ENCODE measurements at places on chromosomes 2 and 18. TPM values are rescaled to one million over a fixed set of nuclear protein-coding genes. Genes with fewer than 3 reads are reported as not detected.

KCNK3 gene
- 26.8 TPM for total RNA-seq

GRCh38 chr18:48569915-48570264 is 31.1 kb downstream of the CTIF start:
- H3K27me3 ChIP-seq, result no peaks in the 10 kb centered on the region
- no peak overlapping the region for H3K27ac ChIP-seq
- H3K4me3 ChIP-seq, result no peak overlapping the region

- DNase-seq, result peak; percentile 58
- H3K27ac ChIP-seq, result peak overlapping the region; percentile 67
- peaks cover 98% of the 10 kb centered on the region for H3K4me1 ChIP-seq
- H3K27me3 ChIP-seq, result no peaks in the 10 kb centered on the region
These were observed 151.4 kb downstream of the TNS1 start for GRCh38 chr2:217851191-217852020.

DNA sequence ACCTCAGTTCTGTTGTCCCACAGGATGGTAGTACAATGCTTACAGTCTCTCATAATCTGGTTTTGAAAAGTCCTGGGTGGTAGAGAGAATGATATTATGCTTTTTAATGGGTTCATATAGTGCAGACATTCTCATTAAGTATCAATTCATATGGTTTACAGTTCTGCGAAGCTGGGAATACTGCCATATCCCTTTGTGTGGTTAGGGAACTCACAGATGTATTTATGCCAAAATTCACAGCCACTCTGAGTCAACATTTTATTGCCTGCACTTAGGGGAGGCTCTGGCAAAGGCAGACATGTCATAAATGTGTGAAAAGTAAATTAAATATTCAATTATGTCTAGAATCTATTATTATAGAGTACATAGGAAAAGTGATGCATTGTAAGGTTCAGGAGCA is 808.2 kb downstream of the SUCLG1 start:
- no peaks in the 10 kb centered on the region for H3K27me3 ChIP-seq
- no peak overlapping the region for H3K27ac ChIP-seq
- H3K4me3 ChIP-seq, result no peak overlapping the region
- H3K4me1 ChIP-seq, result no peaks in the 10 kb centered on the region

DNA sequence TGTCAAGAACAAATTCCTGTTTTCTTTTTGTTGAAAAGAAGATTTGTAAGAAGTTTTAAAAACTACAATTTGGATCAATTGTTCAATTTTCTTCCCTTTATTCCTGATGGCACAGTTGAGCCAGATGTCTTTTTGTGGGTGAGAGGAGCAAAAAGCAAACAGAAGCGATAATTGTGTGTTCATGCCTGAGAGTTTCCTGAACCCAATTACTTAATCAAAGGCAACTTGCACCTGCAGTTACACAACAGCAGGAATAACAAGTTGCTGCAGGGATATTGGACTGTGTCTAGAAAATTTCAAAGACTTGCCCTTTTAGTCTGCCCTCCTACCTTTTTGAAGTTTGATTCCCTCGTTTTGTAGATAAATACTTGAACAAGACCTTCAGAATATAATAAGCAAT is 383.6 kb downstream of the DSEL start:
- no peak overlapping the region for H3K4me3 ChIP-seq
- no peaks in the 10 kb centered on the region for H3K4me1 ChIP-seq
- no peaks in the 10 kb centered on the region for H3K27me3 ChIP-seq

- DNase-seq, result no peak
- H3K4me1 ChIP-seq, result no peaks in the 10 kb centered on the region
- H3K27ac ChIP-seq, result no peak overlapping the region
These were observed 167.5 kb downstream of the ARL4C start for GRCh38 chr2:234329202-234329960.

LRRFIP1 gene
- 180 TPM for total RNA-seq

DNA sequence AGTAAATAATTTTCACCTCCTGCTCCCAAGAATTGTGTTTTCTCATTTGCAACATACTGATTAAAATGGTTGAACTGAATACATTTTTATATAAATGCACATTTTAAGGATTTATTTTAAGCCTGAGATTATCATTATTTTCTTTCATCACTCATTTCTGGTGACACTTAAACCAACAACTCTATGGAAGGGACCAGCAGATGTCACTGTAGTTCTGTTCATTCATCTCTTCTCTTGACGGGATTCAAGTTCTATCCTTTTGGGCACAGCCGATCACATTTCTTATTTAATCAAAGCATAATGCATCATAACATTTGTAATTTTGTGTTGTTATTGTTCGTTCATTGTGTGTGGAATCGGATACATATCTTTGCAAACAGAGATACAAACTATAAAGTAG is 417.9 kb downstream of the HRH4 start:
- H3K4me3 ChIP-seq, result no peak overlapping the region
- H3K36me3 ChIP-seq, result no peaks in the 10 kb centered on the region
- H3K4me1 ChIP-seq, result no peaks in the 10 kb centered on the region

- no peak overlapping the region for H3K4me3 ChIP-seq
- H3K27me3 ChIP-seq, result no peaks in the 10 kb centered on the region
- no peak overlapping the region for H3K27ac ChIP-seq
- H3K36me3 ChIP-seq, result peaks cover 24% of the 10 kb centered on the region
- peaks cover 7% of the 10 kb centered on the region for H3K4me1 ChIP-seq
- no peak for DNase-seq
These were observed 69.5 kb downstream of the PTRHD1 start for GRCh38 chr2:24723665-24724064.

- DNase-seq, result no peak
- H3K27me3 ChIP-seq, result no peaks in the 10 kb centered on the region
- H3K27ac ChIP-seq, result no peak overlapping the region
- no peak overlapping the region for H3K4me3 ChIP-seq
- peaks cover 6% of the 10 kb centered on the region for H3K4me1 ChIP-seq
These were observed 18.6 kb downstream of the THADA start for GRCh38 chr2:43576981-43577892.

DNA sequence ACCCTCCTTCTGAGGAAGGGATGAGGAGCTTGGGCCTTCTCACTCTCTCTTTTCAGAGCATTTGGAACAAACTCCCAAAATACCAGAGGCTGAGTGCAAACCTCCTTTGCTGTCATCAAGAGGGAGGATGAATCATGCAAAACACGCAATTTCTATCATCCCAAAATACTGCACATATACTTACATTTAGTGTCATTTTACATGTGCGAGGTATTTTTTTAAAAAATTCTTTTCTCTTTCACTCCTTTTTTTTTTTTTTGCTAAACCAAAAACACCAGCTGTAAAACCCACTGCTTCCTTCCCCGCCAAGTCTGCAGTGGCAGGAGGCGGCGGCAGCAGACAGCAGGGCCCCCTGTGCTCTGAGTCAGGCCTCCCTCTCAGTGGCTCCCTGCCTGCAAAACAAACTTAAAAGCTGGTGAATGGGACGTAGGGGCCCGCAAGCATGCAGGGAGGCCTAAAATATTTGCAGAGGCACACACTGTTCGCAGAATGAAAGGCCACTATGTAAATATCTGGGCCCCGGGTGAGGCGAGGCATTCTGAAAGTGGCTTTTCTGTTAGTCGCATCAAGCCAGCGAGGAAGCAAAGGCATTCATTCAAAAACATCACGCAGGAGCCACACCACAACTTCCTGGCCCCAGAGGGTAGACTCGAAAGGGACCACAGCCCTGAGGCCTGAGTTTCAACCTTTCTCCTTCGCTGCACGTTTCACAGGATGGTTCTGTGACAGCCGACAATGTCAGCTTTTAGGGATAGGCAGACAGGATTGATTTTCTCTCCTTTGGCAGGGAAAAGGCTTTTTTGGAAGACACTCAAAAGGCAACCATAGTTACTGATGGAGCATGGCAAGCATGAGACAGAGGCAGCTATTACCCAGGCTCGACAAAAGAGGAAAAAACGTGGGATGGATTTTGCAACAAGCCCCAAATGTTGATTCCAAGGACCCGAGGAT is 73.4 kb downstream of the ACTR2 start:
- DNase-seq, result peak; percentile 65
- peak overlapping the region; percentile 73 for H3K27ac ChIP-seq
- H3K36me3 ChIP-seq, result no peaks in the 10 kb centered on the region
- H3K4me3 ChIP-seq, result peak overlapping the region; percentile 19
- H3K27me3 ChIP-seq, result no peaks in the 10 kb centered on the region

GRCh38 chr2:43890855-43891254 is 52.1 kb downstream of the ABCG8 start:
- DNase-seq, result no peak
- H3K4me3 ChIP-seq, result no peak overlapping the region
- peaks cover 3% of the 10 kb centered on the region for H3K4me1 ChIP-seq

- H3K27ac ChIP-seq, result no peak overlapping the region
- DNase-seq, result no peak
- no peaks in the 10 kb centered on the region for H3K36me3 ChIP-seq
- no peak overlapping the region for H3K4me3 ChIP-seq
These were observed 103.2 kb upstream of the DTNA start for GRCh38 chr18:34606851-34607250.

STAT4 gene
- 5.8 TPM for total RNA-seq

DNA sequence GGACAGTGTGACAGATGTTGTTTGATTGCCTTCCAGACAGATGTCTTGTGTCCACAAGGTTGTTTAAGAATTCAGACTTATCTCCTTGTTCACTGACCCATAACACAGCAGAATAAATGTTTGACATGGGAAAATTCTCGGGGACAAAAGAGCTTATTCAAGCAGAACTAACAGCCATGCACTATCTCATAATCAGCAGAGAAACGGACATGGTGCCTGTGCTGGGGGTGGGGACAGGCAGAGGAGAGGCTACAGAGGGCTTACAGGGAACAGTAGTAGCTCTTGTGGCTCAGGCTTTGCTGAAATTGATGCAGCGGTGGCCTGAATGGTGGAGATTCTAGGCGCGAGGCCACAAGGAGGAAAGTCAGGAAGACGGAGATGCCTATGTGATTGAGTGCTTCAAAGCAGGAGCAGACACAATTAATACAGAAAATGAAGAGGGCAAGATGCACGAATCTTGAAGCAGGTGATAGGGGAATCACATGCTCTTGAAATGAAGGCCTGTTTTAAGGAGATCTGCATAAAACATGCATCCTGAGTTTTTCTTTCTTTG is 62.0 kb upstream of the CAB39 start:
- no peak for DNase-seq
- no peak overlapping the region for H3K27ac ChIP-seq
- H3K36me3 ChIP-seq, result no peaks in the 10 kb centered on the region
- no peaks in the 10 kb centered on the region for H3K4me1 ChIP-seq
- H3K27me3 ChIP-seq, result no peaks in the 10 kb centered on the region

DCDC2C gene
- total RNA-seq, result not detected

DNA sequence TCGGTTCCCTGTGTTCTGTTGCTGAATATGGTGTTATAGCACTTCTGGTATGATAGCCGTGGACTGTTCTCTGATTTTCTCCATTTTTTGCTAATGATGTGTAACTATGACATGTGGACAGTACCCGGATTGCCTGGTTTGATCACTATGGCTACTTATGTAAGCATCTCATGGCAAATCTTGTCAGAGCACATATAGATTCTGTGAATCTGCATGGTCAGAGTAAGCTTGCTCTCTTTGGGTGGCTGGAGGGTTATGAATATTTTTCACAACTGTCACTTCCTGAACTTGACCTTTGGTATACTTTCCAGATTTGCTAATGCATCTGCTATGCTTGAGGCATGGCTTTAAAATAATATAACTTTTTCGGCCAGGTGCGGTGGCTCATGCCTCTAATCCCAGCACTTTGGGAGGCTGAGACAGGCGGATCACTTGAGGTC is 36.8 kb upstream of the ATP8B1 start:
- H3K4me3 ChIP-seq, result no peak overlapping the region
- no peak overlapping the region for H3K27ac ChIP-seq
- H3K4me1 ChIP-seq, result no peaks in the 10 kb centered on the region
- H3K27me3 ChIP-seq, result no peaks in the 10 kb centered on the region
- DNase-seq, result no peak
- no peaks in the 10 kb centered on the region for H3K36me3 ChIP-seq

ANO7 gene
- 1.3 TPM for total RNA-seq

ALMS1 gene
- 22.0 TPM for total RNA-seq

MAB21L4 gene
- 17.0 TPM for total RNA-seq

GRCh38 chr2:63735263-63735662 is 106.4 kb upstream of the UGP2 start:
- no peaks in the 10 kb centered on the region for H3K36me3 ChIP-seq
- DNase-seq, result no peak
- H3K4me1 ChIP-seq, result peaks cover 6% of the 10 kb centered on the region
- no peak overlapping the region for H3K27ac ChIP-seq
- no peaks in the 10 kb centered on the region for H3K27me3 ChIP-seq

DNA sequence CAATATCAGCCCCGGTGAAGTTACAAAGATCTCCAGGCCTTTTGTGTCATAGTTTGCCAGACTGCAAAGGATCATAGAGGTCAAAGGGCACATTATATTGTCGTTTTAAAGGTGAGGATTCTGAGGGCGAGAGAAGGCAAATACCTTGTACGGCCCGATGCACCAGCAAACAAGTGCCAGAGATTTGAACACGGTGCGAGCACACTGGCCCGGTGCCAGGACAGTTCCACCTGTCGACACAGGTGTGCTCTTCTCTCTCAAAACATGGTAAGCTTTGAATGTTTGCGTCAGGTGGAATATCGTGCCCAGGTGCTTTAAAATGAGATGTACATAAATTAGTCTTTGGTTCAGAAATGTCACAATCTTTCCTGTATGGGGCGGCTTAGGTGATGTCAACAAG is 776.1 kb upstream of the ID2 start:
- H3K4me1 ChIP-seq, result no peaks in the 10 kb centered on the region
- DNase-seq, result no peak
- no peak overlapping the region for H3K4me3 ChIP-seq
- H3K27me3 ChIP-seq, result no peaks in the 10 kb centered on the region
- H3K27ac ChIP-seq, result no peak overlapping the region

GRCh38 chr2:183463821-183464220 is 339.6 kb downstream of the NUP35 start:
- no peaks in the 10 kb centered on the region for H3K4me1 ChIP-seq
- H3K27ac ChIP-seq, result no peak overlapping the region
- no peak overlapping the region for H3K4me3 ChIP-seq
- no peak for DNase-seq
- no peaks in the 10 kb centered on the region for H3K27me3 ChIP-seq

DNA sequence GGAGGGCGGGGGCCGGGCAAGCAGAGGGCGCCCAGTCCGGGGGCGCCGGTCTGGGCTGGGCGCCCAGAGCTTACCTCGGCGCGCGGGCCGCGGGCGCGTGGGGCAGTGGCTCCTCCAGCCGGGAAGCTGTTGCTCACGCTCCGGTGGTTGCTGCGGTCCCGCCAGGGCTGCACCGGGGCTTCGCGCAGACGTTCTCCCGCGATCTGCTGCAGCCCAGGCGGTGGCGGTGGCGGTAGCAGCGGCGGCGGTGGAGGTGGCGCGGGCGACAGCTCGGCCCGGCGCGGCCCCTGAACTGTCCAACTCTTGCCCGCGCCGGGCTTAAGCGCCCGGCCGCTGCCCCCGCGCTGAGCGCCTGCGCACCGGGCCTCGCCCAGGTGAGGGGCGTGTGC is 391 bp downstream of the ZNF385B start:
- DNase-seq, result peak; percentile 46
- peak overlapping the region; percentile 58 for H3K4me3 ChIP-seq
- no peaks in the 10 kb centered on the region for H3K4me1 ChIP-seq
- H3K36me3 ChIP-seq, result no peaks in the 10 kb centered on the region
- peak overlapping the region; percentile 20 for H3K27ac ChIP-seq
- peaks cover 23% of the 10 kb centered on the region for H3K27me3 ChIP-seq
